Left ventricle myocardium inferior (tissue), 1 donor: ENCODE measurements at places on chromosomes 13 and 19.
A peak's percentile ranks its signal among the peaks of the same experiment; 100 is the strongest.

GRCh38 chr13:84917252-84917878 is 881.9 kb downstream of the SLITRK6 start:
- no peak for DNase-seq

DNA sequence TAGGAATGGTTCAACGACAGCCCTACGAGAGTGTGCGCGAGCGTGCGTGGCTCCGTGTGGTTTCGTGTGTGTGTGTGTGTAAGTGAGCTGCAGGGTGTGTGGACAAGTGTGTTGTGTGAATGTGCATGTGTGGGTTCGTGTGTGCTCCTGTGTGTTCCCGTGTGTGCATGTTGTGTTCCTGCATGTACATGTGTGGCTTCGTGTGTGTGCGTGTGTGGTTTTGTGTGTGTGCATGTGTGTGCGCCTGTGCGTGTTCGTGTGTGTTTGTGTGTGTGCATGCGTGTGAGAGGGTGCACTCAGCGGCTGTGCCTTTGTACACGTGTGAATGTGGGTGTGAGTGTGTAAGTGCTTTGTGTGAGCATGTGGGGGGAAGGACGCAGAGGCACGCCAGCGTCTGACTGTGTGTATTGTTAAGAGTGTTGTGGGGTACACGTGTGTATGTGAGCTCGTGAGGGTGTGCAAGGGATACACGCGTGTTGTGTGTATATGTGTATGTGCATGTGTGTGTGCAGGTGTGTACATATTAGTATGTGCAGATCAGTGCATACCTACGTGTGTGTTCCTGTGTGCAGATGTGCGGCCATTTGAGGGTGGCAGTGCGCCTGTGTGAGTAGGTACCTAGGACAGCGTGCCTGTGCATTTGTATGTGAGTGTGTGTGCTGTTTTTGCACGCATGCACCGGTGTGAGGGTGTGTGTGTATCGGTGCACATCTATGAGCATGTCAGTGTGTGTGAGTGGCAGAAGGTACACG is 24.3 kb upstream of the ONECUT3 start:
- DNase-seq: no peak

GRCh38 chr19:23557381-23557780 is 129.6 kb downstream of the ZNF675 start:
- DNase-seq: no peak

GRCh38 chr19:8641221-8641907 is 10.9 kb downstream of the NFILZ start:
- no peak for DNase-seq

DNA sequence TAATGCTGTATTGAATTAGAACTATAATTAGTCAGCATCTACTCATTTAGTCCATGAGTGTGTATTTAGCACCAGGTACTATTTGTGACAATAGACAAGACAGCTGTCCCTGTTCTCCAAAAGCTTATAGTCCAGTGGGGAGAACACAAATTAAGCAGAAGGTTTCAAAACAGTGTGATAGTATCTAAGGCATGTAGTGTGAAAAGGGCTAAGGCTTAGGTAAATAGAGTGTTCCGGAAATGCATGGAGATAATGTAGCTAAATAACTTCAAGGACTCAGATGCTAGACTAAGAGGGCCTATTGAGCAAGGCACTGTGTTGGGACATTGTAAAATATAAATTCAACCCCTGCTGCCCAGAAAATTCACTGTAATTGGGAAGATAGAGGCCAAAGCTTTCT is 144.1 kb upstream of the MIR17HG start:
- no peak for DNase-seq

GRCh38 chr19:44356383-44357111 is at the start of gene ZNF112:
Gene ZNF112, minus strand, starts transcription at chr19:44356680. Its CDS starts 16,141 bp downstream, at chr19:44340539.
- peak; percentile 83 for DNase-seq

GRCh38 chr13:98979012-98979660 is 1.3 kb upstream of the DOCK9 start:
- DNase-seq: no peak

- DNase-seq: peak; percentile 96
These were observed 37.3 kb downstream of the IL12RB1 start for GRCh38 chr19:18049385-18049784.

GRCh38 chr13:50955798-50956197 is 46.2 kb downstream of the RNASEH2B start:
- no peak for DNase-seq
